Dermis blood vessel endothelial cell (primary cell): ENCODE measurements at places on chromosomes 3 and 15.

GRCh38 chr15:81939604-81940440 is 106.0 kb downstream of the MEX3B start:
- DNase-seq: peak; percentile 73

DNA sequence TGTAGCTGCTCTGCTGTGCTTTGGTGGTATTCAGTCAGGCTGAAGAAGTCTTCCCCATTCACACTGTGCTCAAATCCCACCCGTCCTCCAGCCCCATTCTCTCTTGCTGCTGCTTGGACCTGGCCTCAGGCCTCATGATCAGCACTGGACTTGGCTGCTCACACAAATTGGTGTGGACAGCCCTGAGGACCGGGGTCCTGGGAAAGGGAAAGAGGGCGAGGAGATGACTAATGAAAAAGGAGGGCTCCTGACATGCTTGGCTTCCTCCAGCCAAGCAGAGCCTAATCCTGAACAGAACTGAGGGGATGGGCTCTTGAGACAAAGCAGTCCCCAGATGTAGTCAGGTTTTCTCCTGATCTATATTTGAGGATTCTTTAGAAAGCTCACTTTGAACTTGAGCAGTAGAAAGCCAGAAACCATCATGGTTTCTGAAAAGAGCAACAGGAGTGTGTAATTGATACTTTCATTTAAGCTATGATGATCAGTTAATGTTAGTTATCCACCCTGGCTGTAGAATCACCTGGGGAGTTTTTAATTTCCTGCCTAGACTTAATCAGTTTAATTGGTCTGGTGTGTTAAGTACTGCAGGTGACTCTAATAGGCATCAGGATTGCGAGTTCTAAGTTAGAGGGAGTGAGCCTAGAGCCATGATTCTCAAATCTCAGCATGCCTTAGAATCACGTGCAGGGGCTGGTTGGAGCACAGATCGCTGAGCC is 79.4 kb upstream of the THBS1 start:
- peak; percentile 25 for DNase-seq

DNA sequence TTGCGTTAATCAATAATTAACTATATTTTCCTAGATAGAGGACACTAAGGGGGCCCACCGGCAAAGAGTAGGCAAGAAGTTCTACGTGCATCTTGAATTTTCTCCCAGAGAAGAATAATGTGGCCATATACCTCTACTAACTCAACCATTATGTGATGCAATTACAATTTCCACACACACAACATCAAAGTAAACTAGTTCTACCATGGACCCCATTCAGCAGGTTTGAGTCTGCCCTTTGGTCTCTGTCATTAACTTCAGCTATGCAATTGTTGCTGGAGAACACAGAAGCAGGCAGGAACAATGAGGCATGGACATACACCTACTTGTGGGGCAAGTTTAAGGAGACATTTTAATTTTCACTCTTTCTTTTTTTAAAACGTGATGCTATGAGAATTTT is 705.9 kb downstream of the PDCD6IP start:
- DNase-seq: no peak

DNA sequence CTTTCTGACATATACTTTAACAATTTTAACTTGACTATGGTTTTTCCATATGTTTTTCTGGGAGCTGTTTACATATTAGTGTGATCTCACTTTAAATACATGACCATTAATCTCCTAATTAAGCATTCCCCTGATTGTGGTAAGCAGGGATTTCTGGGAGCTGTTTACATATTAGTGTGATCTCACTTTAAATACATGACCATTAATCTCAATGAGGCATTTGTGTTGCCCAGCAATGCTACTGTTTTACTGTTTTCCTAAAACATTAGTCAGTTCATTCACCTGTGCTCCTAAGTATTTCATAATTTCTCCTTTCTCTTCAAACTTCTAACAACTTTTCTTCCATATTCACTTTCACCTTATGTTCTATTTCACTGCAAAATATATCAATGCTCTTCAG is 3.6 kb upstream of the GRAMD1C start:
- DNase-seq: no peak

GRCh38 chr3:150761831-150762661 is 923 bp downstream of the SIAH2 start:
- peak; percentile 68 for DNase-seq

- no peak for DNase-seq
These were observed 900.1 kb downstream of the ROBO1 start for GRCh38 chr3:78867409-78868372.

- DNase-seq: no peak
These were observed 1291.9 kb upstream of the EPHA6 start for GRCh38 chr3:95522449-95522848.

DNA sequence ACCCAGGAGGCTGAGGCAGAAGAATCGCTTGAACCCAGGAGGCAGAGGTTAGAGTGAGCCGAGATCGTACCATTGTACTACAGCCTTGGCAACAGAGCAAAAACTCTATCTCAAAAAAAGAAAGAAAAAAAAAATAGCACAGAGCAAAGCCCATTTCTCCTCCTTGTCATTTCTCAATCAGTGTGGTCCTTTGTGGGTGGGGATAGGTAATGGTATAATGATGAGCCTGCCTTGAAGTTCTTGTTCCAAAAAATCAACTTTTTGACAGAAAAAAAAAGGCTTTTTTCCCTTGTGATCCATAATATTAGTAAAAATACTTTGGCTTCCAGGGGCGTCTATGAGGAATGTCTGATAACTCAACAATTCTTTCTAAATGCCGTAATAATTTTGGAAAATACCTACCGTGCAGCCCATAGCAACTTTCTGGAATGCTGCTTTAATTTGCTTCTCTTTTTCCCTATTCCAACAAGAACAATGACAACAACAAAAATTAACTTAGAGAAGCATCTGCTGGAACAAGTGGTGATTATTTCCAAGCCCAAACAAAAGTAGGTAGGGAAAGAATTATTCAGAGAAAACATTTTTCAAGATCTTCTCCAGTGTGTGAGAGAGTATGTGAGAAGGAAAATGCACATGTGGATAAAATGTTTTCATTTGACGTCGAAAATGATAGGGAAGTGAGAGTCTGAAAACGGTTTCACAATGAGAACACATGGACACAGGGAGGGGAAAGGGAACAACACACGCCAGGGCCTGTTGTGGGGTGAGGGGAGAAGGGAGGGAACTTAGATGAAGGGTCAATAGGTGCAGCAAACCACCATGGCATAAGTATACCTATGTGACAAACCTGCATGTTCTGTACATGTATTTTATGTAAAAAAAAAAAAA is 337.8 kb downstream of the RBMS3 start:
- no peak for DNase-seq

DNA sequence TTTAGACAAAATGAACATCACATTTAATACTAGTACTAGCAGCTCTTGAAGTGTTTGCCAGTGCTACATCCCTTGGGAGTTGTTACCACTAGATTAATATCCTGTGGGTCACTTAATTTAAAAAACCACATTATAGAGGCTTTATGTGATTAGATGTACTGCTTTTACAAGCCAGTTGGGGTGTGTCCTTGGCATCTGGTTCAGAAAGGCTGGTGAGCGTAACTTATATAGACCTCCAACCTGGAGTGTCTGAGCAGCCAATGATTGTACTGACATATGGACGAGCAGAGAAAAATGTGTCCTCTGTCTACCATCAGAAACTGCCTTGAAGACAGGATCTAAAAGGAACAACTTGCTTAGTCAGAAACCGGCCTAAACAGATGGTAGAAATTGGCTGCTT is 306.2 kb upstream of the ATP11B start:
- no peak for DNase-seq

DNA sequence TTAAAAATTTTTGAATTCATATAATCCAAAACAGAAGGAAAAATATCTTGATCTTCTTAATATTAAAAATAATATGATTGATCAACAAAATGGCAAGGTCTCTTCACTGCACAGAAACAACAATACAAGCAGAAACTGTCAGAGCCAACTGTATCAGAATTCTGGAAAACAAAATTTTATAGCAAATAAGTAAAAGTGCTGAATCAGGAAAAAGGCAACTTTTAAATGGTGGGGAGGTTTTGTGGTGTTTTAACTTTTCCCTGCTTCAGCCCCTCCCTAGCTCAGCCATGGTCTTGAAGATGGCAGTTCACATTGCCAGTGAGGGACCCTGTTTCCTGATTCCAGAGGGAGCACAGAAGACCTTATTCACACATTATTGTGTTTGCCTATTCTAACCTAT is 37.6 kb downstream of the SPESP1 start:
- no peak for DNase-seq

DNA sequence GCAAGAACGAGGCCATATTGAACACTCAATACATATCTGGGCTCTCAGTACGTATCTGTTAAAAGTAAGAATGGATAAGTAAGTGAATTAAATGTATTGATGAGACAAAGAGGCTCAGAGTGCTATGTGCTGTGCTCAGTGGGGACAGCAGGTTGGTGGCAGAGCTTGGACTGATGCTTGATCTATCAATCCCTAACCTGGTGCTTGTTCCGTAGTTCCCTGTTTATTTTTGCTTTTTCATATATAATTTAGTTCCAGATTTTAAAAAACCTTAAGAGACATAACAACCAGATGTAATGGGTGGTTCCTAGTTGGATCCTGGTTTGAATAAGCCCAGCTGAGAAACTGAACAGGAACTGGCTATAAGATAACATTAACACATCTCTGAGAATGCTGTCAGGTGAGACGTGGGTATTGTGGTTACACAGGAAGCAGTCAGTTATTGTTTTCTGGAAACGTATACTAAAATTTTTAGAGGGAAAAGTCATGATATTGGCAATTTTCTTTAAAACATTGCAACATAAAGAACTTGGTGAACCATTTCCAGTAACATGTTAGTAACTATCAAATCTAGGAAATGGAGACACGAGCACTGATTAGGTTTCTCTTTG is 120.5 kb downstream of the FOXB1 start:
- DNase-seq: no peak

DNA sequence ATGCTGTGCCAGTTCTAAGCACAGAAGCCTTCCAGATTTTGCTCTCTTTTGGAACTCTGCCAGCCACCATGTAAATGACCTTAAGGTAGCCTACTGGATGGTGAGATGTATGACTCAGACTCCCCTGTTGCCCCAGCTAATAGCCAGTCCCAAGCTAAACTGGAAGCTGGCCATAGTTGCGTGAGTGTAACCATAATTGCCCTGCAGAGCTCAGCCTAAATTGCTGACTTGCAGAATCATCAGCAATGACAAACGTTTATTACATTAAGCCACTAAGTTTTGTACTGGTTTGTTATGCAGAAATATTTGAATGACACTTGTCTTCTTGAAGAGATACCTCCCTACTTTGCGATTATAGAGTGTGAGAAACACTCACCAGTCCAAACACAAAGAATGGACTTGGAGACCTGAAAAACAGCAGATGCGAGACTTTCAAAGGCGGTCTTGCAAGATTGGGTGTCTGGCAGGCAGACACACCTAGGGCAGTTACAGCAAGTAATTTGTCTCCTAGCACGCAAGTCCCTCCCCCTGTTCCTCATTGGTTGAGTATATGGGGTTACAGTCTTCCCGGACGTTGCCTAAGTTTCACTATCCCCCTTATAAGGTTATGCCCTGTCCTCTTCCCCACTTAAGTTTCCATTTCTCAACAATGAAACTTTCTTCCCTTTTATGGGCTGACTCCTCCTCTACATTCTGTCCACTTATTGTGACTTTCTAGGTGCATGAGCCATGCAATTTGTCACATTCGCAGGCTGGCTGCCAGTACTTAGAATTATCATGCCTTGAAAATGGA is 83.6 kb upstream of the XCR1 start:
- DNase-seq: peak; percentile 12

DNA sequence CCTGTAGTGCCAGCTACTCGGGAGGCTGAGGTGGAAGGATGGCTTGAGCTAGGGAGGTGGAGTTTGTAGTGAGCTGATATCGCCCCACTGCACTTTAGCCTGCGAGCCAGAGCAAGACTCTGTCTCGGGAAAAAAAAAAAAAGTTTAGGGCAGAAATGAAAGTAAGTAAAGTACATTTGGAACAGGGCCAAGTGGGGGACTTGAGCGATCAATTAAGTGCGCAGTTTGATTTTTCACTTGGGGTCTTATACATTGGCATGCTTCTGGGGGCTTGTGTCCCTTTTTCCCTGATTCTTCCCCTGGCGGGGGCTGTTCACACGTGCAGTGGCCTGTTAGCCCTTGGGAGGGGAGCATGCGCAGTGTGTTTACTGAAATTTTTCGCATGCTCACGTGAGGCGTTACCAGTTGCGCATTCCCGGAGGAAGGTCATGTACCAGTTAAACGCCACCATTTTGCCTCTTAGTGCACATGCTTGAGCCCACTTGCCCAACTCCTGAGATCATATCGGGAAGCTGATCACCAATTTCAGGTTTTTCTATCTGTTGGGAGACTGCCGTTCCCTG is 42.0 kb downstream of the GALNT15 start:
- DNase-seq: no peak

- DNase-seq: no peak
These were observed 145.2 kb downstream of the SSR3 start for GRCh38 chr3:156409694-156410093.
